Midbrain (tissue), 1 donor: ENCODE measurements at places on chromosomes 6 and 20.

DNA sequence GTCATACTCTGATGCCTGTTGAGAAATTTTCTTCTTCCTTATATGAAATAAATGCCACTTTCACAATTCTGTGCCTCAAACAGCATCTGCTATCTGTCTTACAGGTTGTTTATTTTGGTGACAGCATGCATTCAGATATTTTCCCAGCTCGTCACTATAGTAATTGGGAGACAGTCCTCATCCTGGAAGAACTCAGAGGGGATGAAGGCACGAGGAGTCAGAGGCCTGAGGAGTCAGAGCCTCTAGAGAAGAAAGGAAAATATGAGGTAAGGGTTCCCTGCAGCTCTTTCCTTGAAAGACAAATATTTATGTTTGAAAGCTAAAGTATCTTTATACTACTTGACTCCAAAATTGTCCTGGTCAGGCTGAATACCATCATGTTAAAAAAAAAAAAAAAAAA, 15.8 kb downstream of the TSPYL4 start:
- no peak for DNase-seq

- no peak for DNase-seq
Observed at GRCh38 chr6:116518621-116519368, 7.4 kb downstream of the CALHM5 start.

DNA sequence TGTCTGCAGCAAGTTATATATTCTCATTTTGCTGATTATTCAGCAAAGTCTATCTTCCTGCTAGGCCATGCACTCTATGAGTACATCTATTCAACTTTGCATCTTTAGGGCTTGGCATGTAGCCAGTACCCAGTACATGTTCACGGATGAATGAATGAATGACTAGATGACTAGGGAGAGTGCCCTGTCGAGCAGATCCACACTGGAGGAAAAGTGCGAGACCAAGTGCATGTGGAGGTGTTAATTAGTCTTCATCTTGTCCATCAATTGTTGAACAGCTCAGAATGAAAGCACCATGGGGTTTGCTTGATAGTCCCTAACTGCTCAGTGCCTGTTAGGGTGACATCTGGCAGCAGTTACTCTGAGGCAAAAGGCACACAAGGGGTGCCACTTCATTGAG, 30.4 kb downstream of the TM9SF4 start:
- no peak for DNase-seq

DNA sequence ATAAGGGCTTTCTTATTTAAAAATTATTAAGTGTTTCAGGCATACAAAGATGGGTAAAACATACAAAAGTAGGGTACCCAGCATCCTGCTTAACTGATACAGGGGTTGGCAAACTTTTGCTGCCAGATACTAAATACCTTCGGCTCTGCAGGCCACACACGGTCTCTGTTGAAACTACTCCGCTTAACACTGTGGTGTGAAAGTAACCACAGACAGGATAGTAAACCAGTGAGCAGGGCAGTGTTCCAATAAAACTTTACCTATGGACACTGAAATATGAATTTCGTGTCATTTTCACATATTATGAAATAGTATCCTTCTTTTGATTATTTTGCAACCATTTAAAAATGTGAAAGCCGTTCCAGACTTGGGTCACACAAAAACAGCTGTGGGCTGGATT, 92.4 kb downstream of the EYA2 start:
- DNase-seq = no peak

DNA sequence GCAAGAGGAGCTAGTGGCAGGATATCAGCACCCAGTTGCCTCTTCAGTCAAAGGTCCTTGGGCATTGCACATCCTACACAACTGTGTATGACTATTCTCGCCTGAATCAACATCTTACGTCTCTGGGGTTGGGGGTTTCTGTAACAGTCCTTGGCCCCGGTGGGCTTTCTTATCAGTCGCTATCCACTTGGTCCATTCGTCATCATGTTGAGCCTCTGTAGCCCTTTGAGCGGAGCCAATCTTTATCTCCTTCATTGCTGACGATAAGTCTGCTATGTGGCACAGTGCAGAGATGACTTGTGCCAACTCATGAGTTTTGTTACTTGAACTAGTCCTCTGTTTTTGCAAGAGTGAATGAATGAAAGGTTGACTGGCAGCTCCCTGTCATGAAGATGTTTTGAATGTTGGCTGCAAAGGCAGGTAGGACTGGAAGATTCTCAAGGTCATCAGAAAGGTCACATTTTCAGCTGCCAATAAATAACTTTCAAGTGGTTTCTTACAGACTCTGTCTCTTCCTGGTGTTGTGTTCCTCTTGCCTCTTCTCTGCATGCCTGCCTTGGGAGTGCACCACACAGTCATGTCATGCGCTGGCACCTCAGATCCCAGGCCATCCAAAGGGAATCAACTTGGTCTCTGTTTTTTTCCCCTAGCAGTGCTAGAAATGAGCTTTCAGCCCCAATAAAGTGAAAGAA, 238.9 kb downstream of the SLC24A3 start:
- no peak for DNase-seq

DNA sequence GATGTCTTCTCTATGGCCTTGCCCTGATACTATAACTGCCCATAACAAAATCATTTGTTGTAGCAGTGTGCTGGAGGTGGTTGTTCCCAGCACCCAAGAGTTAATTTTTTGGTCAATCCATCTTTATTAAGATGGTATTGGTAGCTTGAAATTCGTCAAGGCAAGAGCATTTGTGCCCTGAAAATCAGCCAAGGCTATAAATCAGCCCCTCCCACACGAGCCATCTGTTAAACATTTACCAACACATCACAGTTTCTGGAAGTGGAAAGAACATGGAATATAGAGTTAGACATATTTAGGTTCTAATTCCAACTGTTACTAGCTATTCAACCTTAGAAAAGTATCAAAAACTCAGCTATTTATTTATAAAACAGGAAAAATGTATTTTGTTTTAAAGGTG, 888.4 kb upstream of the GJE1 start:
- DNase-seq = no peak

DNA sequence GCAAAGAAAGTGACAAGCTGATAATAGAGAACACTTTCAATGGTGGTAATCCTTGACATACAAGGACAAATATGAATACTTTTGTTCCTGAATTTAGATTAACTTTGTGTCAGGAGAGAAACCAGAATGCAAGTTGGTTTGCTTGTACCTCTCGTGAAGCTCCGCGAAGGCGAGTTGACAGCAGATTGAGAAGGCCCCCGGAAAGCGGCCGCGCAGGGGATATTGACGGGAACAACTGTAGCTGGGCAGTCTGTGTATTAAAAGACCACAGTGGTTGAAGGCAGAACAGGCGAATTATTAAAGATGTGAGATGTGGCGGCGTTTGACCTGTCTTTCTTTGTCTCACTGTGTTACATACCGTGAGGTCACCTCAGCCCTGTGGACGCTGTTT, 175.8 kb upstream of the RALGAPA2 start:
- no peak for DNase-seq

GRCh38 chr6:89063881-89064280, 16.7 kb upstream of the PNRC1 start:
- DNase-seq = no peak

DNA sequence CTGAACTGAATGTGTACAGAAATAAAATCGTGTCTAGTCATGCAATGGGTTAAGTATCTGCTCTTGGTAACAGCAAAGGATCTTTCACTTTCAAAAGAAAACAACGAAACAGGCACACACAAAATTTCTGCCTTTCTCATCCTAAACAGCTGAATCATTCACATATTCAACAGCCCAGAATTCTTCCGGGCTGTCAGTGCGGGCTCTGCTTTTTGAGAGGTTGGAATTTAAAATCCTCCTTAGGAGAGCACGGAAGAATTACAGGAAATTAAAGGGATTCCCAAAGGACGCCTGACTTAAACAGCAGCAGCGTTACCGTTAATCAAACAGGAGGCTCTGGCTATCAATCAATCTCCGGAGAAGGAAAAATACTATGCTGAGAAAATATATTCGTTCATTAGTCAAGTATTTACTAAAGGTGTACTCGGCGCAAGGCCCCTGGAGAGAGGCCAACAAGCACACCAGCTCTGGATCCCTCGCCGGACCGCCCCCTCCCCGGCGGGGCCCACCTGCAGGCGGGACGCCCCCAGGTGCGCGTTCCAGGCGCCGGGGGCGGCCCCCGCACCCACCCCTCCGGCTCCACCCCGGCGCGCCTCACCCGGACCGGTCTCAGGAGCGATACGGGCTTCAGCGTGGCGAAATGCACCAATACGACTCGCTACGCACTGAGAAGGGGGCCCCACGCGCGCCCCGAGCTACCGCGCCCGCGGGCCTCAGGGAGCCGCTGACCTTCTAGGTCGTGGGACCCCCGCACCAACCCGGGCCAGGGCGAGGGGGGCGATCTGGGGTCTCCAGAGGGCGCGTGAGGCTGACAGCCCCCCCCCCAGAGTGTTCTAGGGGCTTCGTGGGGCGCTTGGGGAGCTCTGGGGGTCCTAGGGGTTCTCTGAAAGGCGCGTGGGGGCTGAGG, 1.0 kb downstream of the NAPB start:
- peak; percentile 48 for DNase-seq

GRCh38 chr6:117397536-117398227, 28.1 kb downstream of the ROS1 start:
- no peak for DNase-seq

GRCh38 chr6:99458319-99458718, 33.2 kb upstream of the PNISR start:
- no peak for DNase-seq

- no peak for DNase-seq
Observed at GRCh38 chr6:169958510-169958909, 207.1 kb downstream of the ERMARD start.

DNA sequence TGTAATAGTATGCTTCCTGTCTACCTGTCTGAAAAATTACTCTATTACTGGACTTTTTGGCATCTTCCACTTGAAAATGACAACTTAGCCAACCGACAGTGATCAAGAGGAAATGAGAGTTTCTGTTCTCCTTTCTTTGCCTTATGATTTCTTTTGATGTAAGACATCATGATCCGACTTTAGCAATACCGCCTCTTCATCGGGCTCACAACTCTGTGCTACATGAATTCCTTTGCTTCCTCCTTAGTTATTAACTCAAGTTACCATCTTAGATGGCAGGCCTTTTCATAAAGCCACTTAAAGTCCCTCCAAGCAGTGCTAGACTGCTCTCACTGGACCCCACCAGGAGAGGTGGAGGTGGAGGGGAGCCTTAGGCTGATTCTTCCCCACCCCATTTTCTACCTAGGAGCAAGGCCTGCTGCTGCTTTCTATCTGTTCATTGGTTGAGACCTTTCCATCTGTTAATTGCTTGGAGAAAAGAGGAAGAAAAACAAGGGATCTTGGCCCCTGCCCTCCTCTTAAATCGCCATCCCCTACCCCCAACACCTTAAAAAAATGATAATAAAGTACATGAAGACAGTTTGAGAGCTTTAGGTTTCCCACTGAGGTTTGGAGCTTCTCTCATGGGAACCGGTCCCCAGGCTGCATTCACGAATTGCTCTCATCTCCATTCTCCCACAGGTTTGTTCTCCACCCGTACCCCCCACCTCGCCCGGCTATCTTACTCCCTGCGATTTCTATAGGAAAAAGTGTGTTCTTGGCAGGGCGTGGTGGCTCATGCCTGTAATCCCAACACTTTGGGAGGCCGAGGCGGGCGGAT, 21.6 kb upstream of the MCM3 start:
- DNase-seq = no peak

- DNase-seq = no peak
Observed at GRCh38 chr6:101876431-101876830, 482.9 kb downstream of the GRIK2 start.

DNA sequence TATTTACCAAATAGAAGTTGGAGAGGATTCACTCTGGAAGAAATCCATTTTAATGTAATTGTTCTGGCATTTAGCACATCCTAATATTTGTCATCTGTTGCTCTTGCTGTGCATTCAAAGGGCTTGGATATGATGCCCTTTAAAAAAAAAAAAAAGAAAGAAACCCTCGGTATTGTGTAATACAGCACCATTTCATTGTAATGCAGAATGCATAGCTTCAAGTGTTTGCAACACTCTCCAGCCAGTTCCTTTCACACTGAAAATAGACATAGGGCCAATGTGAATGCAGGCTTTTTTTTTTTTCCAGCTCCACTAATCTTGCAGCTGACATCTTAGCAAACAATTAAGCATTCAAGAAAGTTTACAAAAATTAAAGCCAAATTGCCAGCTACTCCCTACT, 197.4 kb upstream of the POU3F2 start:
- DNase-seq = no peak

- no peak for DNase-seq
Observed at GRCh38 chr6:37241775-37242428, 15.7 kb upstream of the TBC1D22B start.

DNA sequence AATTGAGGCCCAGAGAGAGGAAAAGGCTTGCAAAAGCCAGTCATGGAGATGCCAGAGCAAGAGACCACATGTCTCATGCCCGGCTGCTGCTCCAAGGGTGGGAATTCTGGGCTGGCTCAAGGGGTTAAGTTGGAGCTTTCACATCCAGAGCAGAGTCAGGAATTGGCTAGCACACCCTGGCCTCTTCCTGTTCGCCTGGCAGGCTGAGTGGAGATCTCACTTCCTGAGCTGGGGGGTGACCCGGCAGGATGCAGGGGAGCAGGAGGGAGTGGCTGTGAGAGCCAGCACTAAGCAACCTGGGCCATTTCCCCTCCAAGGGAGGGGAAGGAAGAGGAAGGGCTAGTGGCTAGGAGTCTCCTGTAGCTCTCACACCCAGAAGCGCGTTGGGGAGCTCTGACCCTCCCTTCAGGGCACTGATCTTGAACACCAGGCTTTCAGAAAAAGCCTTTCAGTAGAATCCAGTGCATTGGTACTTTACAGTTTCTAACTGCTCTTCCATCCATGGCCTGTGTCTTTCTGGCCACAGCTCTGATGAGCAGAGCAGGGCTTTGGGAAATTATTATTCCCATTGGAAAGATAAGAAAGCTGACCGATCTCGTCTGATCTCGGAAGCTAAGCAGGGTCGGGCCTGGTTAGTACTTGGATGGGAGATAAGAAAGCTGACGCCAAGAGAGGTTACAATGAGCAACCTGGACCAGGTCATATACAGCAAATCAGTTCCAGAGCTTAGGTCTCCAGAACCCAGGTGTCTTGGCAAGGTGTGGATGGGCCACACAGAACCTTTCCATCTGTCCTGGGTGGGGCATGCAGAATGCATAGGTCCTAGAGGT, 2.2 kb upstream of the CCM2L start:
- no peak for DNase-seq

GRCh38 chr20:12113468-12114371, 196.0 kb downstream of the BTBD3 start:
- peak; percentile 12 for DNase-seq

DNA sequence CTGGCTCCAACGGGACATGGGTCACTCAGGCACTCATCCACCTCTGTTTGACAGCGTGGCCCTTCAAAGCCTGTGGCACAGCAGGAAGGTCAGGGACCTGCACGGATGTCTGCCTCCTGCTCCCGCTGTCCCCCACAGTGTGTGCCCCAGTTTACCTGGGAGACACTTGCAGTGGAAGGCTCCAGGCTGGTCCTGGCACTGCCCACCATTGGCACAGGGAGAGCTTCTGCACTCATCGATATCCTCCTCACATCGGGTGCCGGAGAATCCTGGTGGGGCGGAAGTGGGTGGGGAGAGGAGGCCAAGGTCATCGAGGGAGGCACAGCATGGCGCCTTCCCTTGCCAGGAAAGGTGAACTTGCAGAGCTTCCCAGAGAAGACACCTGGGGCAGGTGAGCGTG, 6.9 kb downstream of the NOTCH4 start:
- DNase-seq = no peak

GRCh38 chr20:17664025-17664633, 17.9 kb downstream of the RRBP1 start:
- DNase-seq = no peak
